Vagina (tissue), 2 donors: ENCODE measurements at places on chromosomes 6 and 20. TPM values are rescaled to one million over a fixed set of nuclear protein-coding genes. Genes with fewer than 3 reads are reported as not detected.

DNA sequence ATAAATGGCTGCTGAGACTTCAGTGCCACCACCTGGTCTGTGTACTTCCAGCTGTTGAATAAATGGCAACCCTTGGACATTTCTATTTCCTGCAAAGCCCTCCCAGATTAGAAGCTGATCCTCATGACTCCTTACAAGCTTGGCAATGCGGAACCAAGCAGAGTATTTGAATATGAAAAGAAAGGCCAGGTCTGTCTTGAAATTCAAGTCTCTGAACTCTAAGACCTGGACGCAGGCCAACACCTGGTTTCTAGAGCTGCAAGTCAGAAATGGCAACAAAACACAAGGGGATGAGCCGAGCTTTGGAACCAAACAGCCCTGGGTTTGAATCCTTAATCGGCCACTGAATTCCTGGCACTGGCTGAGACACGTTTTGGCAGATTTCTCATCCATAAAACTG, 353.4 kb downstream of the PTPRT start:
- no peak for DNase-seq

DNA sequence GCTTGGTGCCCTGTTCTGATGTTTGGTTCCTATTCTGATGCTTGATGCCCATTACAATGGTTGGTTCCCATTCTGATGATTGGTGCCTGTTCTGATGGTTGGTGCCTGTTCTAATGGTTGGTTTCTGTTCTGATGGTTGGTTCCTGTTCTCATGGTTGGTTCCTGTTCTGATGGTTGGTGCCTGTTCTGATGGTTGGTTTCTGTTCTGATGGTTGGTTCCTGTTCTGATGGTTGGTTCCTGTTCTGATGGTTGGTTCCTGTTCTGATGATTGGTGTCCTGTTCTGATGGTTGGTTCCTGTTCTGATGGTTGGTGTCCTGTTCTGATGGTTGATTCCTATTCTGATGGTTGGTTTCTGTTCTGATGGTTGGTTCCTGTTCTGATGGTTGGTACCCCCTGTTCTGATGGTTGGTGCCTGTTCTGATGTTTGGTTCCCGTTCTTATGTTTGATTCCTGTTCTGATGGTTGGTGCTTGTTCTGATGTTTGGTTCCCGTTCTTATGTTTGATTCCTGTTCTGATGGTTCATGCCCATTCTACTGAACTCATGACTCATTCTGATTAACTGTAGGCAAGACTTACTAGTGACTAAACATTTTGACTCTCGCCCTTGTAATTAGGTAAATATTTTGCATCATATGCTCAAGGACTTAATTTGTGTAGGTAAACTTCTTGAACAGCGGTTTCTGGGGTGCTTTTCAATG, 146.2 kb downstream of the DLL1 start:
- DNase-seq, result no peak

- DNase-seq, result no peak
These were observed 2.7 kb upstream of the TUBB2A start for GRCh38 chr6:3159805-3160781.

GRCh38 chr6:126795161-126795560, 323.3 kb upstream of the RSPO3 start:
- DNase-seq, result no peak

DNA sequence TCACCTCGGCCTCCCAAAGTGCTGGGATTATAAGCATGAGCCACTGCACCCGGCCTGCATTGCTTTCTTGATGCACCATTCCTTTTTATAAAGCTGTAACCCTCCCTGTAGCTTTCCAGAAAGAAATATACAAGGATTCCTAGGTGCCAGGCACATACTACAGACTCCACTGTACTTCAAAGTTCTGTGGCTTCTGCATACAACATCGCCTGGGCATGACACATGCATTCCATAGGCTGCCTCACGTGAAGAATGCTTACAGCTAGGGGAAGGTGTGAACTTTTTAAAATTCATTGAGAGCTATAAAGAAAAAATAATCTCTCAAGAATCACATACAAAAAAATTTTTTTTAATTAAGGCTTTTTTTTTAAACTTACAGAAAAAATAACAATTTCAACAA, 50.2 kb downstream of the TRAM2 start:
- DNase-seq, result no peak

- no peak for DNase-seq
These were observed 686 bp downstream of the COL12A1 start for GRCh38 chr6:75204959-75205775.

- DNase-seq, result no peak
These were observed 201.5 kb downstream of the ZFAND3 start for GRCh38 chr6:38021029-38021428.

GRCh38 chr6:41779336-41779735, 364 bp downstream of the FRS3 start:
- DNase-seq, result no peak

GRCh38 chr20:40952136-40952535, 76.5 kb upstream of the TOP1 start:
- DNase-seq, result peak; percentile 25

- no peak for DNase-seq
These were observed 382.0 kb downstream of the TAF4 start for GRCh38 chr20:61683721-61684120.

DNA sequence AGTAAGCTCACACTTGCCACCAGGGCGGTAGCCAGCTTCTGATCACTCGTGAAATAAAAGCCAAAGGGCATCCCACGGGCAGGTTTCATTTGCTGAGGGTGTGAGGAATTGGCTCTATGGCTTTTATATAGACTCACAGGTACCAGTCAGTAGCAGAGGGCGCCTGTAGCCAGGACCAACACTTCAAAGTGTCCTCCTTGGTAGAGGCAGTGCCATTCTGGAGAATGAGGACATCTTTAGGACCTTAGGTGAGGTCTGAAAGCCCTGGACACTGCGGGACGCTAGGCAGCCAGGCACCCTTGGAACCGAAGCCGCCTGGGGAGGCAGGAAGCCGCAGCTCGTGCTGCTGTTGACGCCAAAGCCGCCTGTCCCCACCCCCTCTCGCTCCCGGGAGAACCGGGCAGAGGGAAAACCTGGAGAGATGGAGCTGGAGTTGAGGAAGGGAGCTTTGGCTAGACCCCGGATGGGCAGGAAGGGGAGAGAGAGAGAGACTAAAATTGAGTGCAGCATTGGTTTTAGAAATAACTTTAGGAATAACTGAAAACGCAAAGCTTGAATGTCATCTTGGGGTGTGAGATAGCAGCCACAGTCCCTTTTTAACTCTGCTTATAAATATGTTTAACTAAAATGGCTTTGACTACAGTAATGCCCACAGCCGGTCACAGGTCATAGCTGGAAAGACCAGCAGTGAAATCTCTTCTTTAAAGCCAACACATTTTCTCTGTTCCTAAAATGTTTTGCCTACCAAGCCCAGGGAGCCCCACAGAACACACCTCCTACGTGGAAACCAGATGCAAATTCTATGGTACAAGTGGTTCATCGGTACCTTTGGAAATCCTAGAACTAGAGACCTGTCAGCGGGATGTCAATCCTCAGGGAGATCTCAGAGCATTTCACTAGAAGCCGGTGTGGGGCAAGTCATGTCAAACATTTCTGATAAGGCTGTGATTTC, 128.5 kb upstream of the CDYL start:
- DNase-seq, result peak; percentile 85

DNA sequence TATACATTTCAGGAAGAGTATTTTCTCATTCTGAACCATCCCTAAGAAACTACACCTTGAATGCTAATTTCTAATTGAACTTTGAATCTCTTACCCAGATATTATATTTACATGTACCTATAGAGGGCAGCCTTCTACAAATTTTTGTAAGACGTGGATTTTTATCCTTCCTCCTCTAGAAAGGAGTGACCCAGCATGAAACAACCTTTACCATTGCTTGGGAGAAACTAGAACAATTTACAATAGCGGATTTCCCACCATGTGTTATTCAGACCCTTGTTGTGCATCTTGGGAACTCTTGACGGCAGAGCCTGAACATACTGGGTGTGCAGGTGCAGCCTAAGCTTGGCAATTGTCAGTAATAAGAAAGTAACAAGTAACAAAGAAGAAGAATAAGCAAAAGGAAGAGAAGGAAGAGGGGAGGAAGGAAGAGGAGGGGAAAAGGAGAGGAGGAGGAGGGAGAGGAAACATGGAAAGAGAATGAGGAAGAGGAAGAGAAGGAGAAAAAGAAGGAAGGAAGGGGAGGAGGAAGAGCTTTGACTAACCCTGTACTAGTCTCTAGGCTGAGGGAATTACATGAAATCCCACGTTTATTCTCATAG, 10.8 kb upstream of the TAAR1 start:
- DNase-seq, result no peak

GRCh38 chr6:4253604-4254231, 118.3 kb upstream of the ECI2 start:
- DNase-seq, result no peak

DNA sequence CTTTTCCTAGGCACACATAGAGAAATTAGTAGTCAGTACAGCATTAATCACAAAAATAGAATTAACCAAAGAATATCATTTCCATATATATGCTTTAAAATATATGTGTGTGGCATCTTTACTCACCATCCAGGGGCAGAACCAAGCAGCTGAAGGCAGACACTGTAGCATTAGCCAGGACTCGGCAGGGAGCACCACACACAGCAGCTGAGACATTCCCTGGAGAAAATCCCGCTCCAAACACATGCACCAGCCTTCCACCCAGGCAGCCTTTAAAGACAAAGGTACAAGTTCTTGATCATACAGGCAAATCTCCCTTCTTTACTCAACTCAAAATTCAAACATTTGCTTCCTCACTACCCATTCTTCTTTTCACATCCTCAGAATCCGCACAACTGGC, 64.7 kb downstream of the PKHD1 start:
- no peak for DNase-seq

- no peak for DNase-seq
These were observed 79.0 kb downstream of the IPCEF1 start for GRCh38 chr6:154277629-154278017.

DNA sequence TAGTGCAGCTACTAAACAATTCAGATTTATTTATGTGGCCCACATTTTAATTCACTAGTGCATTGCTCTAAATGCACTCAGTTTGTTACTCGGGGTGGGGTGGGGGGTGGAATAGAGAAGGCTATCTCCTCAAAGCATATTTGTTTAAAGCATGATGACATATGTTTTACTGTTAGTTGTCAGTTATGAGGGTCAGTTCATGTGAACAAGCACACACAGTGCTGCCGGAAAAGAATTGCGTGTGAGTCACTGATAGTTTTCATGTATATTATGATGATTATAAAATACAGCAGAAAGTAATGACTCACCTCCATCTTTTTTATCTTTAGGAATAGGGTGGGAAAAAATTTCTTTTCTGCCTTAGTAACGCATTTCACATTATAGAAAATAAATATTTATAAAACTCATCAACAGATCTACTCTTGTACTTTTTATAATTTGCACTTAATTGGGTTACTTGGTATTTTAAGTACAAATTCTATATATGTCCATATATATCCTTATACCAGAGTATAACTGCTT, 42.2 kb upstream of the STXBP5 start:
- no peak for DNase-seq

DNA sequence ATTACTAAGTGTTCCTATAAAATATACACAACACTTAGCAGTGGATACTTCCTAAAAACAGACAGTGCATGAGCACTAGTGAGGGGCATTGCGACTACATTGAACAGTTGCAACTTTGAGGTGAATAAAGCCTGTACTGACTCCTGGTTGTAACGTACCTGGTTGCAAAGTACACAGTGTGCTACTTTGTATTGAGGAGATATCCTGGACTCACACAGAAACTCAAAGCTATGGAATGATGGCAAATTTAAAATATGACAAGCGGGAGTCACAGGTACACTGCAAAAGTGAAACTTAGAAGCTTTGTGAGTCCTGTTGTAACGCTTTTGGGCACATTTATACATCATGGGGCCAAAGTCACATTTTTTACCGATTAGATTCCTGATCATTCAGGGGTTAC, 55.6 kb upstream of the HLA-A start:
- DNase-seq, result no peak

- DNase-seq, result no peak
These were observed 101.6 kb downstream of the RAMACL start for GRCh38 chr6:166484863-166485262.

GRCh38 chr20:14691994-14692393, 354.6 kb upstream of the FLRT3 start:
- no peak for DNase-seq

DNA sequence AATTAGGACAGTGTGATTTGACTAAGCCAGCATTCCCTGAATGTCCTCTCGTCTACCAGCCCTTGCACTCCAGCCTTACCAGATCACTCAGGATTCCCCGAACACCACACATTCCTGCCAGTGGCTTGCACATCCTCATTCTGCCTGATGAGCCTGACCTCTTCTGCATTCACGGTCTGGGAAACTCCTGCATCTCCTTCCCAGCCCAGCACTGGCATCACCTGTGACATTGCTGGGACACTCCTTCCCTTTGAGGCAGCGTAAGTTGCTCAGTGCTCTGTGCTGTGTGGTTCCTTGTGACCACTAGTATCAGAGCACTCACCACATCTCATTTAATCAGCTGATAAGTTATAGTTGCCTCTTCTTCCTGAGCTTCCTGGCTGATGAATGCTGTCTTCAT, 17.3 kb downstream of the NCOA7 start:
- no peak for DNase-seq

DNA sequence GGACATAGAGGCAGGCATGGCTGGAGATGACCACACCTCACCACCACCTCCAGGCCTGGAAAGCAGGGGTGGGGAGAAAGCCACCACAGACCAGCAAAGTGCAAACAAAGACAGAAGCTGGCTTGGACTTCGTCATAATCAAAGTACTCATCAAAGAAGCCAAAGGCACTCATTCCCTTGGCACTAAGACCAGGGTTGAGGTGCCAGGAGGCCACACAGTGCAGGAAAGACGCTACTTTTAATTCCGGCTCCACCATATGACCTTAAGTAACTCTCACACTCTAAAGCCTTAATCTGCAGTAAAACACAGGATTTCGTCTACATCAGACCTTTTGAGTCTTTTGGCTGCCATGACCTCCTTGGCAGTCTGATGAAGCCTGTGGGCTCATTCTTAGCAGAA, 123.1 kb downstream of the HIVEP2 start:
- DNase-seq, result no peak

GRCh38 chr6:95614094-95614493, 36.8 kb downstream of the MANEA start:
- no peak for DNase-seq

HAO1 gene
- not detected for total RNA-seq

LST1 gene
- not detected for total RNA-seq

PPARD gene
- 21.9 TPM for total RNA-seq

CRISP2 gene
- total RNA-seq, result not detected

OOEP gene
- total RNA-seq, result not detected

ULBP2 gene
- total RNA-seq, result not detected

KCNK15 gene
- total RNA-seq, result 1.5 TPM

MCCD1 gene
- not detected for total RNA-seq

HUS1B gene
- 0.98 TPM for total RNA-seq

TMEM170B gene
- 2.5 TPM for total RNA-seq

COL21A1 gene
- total RNA-seq, result 16.7 TPM
